Activated effector memory CD4-positive, alpha-beta T cell treated with Interleukin-2 at 50 U/mL for 16 hours (primary cell): ENCODE measurements at places on chromosomes 3 and 15.

GRCh38 chr15:41230345-41230649, 260 bp downstream of the EXD1 start:
- no peak for DNase-seq

GRCh38 chr15:92617549-92618520, 37.7 kb downstream of the FAM174B start:
- no peak for DNase-seq

GRCh38 chr3:171176244-171176933, 149.9 kb upstream of the SLC2A2 start:
- no peak for DNase-seq

DNA sequence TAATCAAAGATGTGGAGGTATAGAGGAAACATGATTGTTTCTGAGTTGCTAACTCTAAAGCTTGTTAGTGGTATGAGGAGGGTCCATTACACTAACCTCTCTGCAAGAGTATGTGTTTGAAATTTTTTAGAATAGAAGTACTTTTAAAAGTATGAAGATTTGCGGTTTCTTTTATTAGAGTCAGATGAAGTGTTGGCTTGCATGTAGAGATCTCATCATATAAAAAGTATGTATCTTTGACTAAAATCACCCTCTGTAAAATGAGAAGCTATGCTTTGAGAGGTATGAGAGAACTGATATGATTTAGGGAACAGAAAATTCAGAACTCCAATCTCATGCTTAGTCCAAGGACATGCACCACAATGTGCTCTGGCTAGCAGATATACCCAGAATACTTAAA, 140.4 kb upstream of the MBNL1 start:
- no peak for DNase-seq

- DNase-seq: no peak
These were observed 288.8 kb downstream of the CNTN6 start for GRCh38 chr3:1381647-1382036.

GRCh38 chr3:100060685-100061484, 53.4 kb downstream of the FILIP1L start:
- DNase-seq: no peak

- peak; percentile 19 for DNase-seq
These were observed 235.3 kb upstream of the ST8SIA2 start for GRCh38 chr15:92158426-92158825.
